ENCODE measurements at places on chromosomes 7 and 10.

DNA sequence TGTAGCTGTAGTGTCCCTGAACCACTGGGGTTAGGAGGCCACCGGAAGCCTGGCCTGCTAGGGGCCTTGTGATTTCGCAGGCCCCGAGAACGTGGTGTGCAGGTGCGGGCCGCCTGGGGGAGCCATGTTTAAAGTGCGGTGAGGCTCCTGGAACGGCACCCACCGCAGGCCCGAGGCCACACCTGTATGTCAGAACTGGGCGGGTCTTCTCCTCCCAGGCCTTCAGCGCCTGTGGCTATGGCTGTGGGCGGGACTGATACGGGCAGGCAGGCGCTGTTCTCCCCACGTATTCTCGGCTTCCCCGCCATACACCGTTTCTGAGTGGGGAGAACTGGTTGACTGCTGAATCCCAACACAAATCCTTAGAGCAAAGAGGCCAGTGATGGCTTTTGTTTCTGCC lies 74.8 kb downstream of the DNAJB6 start:
- peak; percentile 19 for DNase-seq

- no peak for DNase-seq
Measured at GRCh38 chr10:96850825-96851224, 18.7 kb downstream of the LCOR start.

GRCh38 chr10:58535311-58535710 lies 22.6 kb downstream of the BICC1 start:
- DNase-seq, result no peak

GRCh38 chr10:27319752-27320431 lies 79.3 kb upstream of the ACBD5 start:
- DNase-seq, result no peak

DNA sequence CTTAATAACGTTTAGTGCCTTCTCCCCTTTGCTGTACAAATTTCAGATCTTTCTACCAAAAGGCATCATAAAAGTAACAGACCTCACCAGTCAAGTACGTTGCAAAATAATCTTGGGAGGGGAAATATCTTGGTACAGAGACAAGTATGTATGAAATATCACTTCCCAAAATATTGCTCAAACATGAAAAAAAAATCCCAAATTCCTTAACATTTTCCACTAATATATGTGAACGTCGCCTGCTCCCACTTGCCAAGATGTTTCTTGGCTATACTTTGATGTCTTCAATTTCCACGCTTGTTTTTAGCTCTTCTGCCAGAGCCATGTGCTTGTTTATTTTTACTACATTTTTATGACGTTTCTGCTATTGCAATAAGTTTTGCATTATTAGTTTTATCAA lies 223.5 kb downstream of the PLXNA4 start:
- DNase-seq, result no peak

- peak; percentile 17 for DNase-seq
Measured at GRCh38 chr7:129949292-129950133, 3.2 kb downstream of the UBE2H start.

DNA sequence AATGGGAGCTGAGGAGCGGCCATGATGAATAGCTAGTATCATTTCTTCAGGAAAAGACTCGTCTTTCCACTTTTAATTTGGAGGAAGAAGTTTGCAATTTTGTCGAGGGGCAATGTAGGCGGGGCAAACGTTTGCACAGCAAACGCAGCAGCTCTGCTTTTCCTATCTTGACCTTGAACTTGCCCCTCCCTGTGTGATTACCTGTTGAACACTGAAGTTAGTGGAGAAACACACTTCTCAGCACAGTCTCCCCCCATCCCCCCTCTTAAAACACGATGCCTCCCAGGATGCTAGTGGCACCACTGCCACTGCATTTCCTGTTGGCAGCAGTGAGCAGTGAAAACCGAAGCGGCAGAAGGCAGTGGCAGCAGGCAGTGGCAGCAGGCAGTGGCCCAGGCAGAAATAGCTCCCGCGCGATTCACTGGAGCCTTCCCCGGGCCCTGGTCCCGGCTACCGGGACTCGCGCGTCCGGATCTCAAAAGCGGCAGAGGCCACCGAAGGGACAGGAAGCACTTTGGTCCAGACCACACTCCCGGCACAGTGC lies at the start of gene EPDR1:
Gene EPDR1, plus strand, starts transcription at position 336 of the 544 bp plus-strand sequence. CDS start 300 bp downstream, outside the sequence.
- DNase-seq, result peak; percentile 11

DNA sequence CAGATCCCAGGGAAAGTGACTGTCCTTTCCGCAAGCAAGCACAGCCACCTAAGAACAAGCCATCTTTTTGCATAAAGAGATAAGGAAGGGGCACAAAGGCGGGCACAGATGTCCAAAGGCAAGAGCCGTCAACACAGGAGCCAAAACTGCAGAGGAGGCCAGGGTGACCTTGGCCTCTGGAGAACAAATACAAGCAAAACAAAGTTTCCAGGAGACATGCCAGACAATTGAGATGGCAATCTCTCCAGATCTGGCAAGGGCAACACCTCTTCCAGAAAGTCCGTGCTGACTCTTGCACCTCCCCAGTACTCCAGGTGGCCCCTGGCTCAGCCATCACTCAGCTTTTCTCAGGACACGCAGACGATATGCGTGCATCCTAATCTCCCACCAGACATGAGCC lies 58.2 kb downstream of the TEX36 start:
- DNase-seq, result no peak

DNA sequence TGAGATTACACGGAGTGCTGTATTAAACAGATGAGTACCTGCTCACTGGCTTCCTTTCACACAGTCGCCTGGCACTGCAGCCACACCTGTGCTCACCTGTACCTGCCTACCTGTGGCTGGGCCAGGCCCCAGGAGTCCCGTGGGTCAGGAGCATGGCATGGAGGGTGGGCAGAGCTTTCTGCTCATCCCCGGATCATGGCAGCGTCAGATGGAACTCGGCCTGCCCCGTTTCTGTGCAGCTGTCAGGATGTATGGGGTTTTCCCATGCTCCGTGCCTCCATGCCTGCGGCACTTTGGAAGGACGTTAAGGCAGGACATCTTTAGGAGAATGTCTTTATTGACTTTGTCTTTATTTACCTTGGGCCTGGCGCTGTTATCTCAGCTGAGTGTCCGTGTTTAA lies 112.2 kb downstream of the MGMT start:
- no peak for DNase-seq

- DNase-seq, result no peak
Measured at GRCh38 chr7:100972002-100972347, 2.6 kb downstream of the MUC12 start.

- no peak for DNase-seq
Measured at GRCh38 chr7:3648276-3648675, 347.2 kb downstream of the SDK1 start.

DNA sequence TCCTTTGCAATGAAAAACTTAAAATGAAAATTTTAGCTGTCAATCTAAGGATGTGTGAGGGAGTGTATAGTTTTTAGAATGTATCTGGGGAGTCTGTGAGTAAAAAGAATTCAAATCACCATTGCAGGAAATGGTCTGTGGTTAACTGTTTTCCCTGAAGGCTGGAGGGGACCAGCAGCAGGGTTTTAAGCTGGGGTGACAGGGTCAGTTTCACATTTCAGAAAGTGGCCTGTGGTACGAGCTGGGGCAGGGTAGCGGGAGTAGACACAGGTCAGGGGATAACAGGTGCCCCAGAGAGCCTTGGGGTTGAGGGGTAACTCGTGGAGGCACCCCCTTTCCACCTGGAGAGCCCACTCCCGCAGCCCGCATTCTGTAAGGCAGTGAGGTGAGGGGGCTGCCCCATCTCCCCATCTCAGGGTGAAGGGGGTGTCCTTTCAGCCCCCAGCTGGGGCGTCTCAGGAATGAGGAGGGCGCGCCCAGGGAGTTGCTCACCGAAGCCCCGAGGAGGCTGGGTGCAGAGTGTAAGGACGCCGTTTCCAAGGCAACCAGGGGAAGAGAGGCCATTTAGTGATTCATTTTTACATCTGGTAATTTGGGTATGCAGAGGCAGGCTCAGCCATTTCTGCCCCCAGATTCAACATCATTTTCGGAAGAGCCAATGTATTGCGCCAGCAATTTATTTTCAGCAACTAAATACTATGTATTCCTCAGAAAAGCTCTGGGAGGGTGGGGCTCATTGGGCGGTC lies 168.9 kb downstream of the SLIT1 start:
- DNase-seq, result no peak

DNA sequence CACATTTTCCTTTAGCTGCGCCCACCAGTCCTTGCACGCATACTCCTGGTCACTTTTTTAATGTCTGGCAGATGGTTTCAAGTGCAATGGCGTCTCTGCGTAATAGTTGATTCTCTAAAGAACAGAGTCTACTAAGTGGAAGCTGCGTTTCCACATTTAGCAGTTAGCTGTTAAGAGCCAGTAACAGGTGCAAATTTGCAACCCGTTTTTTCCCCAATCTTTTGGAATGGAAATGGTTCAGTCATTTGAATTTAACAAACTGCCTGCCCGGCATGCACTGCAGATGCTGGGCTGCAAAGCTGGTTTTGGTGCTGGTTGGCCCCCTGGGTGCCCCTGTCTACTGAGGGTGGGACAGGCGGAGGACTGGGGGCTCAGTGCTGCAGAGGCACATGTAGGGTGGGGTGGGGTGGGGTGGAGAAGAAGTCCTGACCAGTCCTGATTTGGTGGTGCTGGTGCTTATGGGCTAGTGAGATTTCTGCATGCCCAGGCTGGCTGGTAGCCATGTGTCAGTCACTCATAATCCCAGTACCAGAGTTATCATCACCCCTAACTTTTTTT lies 43.9 kb downstream of the CUX1 start:
- DNase-seq, result no peak

DNA sequence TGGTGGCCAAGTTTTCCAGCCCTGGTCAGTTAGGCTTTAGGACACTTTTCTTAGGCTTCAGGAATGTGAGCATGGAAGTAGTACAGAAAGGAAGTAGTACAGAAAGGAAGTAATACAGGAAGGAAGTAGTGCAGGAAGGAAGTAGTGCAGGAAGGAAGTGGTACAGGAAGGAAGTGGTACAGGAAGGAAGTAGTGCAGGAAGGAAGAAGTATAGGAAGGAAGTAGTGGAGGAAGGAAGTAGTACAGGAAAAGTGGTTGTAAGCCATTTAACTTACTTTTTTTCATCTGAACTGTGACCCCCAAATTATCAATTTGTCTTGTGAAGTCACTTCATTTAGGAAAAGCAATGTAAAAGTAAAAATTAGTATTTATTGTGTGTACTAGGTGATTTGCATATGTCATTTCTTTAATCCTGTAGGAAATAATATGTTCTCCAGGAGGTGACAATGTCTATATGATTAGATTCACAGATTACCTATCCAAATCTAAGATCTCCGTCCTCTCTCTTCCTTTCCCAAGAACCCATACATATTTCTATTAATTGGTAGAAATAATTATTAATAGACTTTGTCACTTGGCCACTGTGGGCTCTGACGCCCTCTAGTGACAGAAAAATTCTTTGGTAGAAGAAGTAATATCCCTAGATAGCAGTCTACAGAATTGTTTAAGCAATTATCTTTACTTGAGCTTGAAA lies 3.9 kb upstream of the FAS start:
- DNase-seq, result no peak

DNA sequence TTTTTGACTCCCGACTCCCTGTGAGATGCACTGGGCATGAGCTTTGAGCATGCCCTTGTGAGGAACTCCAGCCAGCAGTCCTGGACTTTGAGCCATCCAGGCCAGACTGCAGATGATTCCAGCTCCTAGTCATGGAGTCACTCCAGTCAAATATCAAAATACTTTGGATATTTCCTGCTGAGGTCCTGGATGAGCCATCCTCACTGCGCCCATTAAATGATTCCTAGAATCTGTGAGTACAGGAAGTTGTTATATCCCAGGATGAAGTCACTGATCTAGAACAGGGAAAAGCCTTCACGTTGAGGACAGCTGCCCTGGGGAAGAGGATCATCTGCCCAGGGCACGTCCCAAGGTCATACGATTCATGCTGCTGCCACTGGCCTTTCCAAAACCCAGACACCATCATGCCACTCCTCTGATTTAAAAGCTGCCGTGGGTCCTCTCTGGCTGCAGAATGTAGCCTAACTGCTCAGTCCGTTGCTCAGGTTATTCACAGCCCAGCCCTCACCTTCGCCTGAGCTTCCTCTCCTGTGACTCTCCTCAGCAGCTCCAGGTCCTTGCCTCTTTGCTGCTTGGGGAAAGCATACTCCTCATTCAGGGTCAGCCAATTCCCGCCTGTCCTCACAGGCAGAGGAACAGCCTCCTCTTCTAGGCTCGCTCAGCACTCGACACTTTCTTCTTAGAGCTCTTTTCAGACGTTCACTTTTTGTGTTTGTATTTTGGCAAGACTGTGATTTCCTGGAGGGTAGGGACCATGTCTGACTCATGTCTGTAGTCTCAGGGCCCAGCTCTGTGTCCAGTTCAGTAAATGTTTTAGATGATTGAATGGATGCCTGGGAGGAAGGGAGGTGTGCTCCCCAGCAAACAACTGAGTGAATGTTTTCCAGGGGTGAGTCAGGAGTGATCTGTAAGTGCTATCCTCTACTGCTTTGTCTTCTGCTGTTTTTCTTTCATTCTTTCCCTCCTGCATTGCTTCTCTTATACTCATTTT lies 157.8 kb downstream of the SNX10 start:
- no peak for DNase-seq

- DNase-seq, result no peak
Measured at GRCh38 chr10:33416209-33416608, 81.7 kb upstream of the NRP1 start.

- DNase-seq, result no peak
Measured at GRCh38 chr7:152947686-152948085, 188.1 kb downstream of the ACTR3B start.

DNA sequence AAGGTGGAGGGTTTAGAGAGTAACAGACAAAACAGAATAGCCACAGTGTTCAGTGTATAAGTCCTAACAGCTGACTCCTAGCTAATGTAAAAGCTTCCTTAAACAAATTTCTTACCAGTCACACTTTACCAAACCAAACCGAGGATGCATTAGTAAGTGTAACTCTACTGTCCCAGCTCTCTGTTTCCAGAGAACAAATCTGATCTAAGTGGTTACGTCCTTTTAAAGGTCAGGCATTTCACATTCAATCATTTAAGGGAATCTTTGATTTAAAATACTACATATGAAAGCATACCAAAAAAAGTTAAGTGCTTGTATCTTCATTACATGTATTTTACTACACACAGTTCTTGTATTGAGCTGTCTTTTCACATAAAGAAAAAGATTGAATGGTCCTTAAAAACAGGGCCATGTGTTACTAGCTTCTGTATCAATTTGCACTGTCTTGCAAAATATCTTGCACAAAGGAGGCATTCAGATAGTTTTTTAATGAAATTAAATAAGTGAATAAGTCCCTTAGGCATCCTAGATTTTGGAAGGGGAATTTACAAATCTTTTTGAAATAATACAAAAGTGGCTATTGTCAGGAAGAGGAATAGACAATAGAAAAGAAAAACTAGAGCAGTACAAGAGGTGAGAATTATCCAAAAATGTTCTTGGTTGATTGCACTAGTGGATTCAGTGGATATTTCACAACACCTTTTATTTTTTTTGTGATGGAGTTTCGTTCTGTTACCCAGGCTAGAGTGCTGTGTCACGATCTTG lies 58.4 kb upstream of the SPOCK2 start:
- DNase-seq, result no peak

All from activated CD4-positive, alpha-beta T cell treated with anti-CD3 and anti-CD28 coated beads, Interleukin-2, amount 50 U/mL, for 24 hours (primary cell).